Subcutaneous preadipocyte (primary cell): ENCODE measurements at places on chromosomes 11 and 22. TPM values are rescaled to one million over a fixed set of nuclear protein-coding genes. Genes with fewer than 3 reads are reported as not detected.

Gene APOA4
- total RNA-seq, result not detected in 2 replicates

Gene DEFB108B
- not detected in 2 replicates for total RNA-seq

Gene ACR
- not detected in 2 replicates for total RNA-seq

Gene LMO2
- total RNA-seq, result under 0.01 and 0.20 TPM in 2 replicates

Gene POLA2
- 9.9 and 17.6 TPM in 2 replicates for total RNA-seq

Gene LDLRAD3
- total RNA-seq, result 11.5 and 12.1 TPM in 2 replicates

Gene GGTLC2
- total RNA-seq, result not detected in 2 replicates

Gene FGF19
- total RNA-seq, result not detected in 2 replicates
